Stimulated activated CD8-positive, alpha-beta memory T cell treated with anti-CD3 and anti-CD28 coated beads, Interleukin-7, amount 100 ng/mL, for 4 hours (primary cell): ENCODE measurements at places on chromosomes 1 and 21.
A peak's percentile ranks its signal among the peaks of the same experiment; 100 is the strongest.

DNA sequence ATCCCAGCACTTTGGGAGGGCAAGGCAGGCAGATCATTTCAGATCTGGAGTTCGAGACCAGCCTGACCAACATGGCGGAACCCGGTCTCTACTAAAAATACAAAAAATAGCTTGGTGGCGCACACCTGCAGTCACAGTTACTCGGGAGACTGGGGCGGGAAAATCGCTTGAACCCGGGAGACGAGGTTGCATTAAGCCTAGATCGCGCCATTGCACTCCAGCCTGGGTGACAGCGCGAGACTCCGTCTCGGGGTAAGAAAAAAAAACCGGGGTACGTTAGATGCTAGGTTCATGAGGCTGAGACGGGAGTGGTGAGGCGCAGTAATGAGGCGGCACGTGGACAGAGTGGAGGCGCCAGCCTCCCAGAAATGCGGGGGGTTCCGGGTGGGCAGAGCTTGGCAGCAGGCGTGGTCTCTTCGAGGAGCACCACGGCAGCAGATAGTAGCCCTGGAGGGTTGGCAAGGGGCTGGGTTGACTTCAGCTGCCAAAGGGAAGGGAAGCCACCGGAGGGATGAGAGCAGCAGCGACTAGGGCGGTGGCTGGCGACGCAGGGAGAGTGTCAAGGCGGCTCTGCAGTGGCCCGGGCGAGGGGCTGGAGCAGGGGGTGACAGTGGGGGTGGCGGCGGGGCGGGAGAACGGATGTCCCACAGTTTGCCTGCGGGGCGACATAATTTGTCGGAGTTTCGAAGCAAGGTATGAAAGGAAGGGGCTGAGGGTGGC lies 832 bp downstream of the MRPL20 start:
- no peak for DNase-seq

- peak; percentile 71 for DNase-seq
These were observed 12.5 kb downstream of the TRAF3IP3 start for GRCh38 chr1:209768354-209768774.

DNA sequence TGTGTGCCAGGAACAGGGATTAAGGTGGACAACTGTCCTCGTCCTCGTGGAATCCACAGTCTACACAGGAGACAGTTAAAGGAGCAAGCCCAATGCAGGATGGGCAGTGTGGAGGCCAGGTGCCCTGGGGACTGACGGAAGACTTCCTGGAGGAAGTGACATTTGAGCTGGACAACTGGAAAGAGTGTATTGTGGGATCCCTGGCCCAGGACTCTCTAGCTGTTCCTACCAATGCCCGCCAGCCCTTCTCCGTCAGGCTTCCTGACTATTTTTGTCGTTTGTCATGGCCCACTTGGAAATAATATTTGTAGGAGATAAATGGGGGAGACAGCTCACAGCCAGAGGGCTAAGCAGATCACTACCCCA lies 235.3 kb downstream of the TOMM20 start:
- no peak for DNase-seq

GRCh38 chr1:211353562-211354212 lies 27.1 kb downstream of the TRAF5 start:
- DNase-seq = no peak
